ENCODE measurements at places on chromosomes 3 and 15.

DNA sequence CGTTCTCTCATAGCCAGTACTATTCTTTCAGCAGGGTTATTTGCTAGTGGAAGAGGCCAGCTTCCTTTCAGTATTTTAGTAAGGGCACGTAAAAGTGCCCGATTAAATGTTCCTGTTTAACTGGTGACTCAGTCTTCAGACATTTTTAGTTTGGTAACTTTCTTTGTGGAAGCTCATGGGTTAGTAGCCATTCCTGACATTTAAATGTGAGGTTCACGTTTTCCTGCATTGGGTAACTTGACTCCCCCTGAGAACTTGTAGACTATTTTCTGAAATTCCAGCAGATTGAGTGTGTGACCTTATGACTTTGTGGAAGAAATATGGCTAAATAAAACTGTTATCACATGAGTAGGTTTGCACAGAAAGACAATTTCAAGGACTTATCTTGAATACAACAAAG lies 16.9 kb downstream of the ABHD2 start:
- no peak for DNase-seq

DNA sequence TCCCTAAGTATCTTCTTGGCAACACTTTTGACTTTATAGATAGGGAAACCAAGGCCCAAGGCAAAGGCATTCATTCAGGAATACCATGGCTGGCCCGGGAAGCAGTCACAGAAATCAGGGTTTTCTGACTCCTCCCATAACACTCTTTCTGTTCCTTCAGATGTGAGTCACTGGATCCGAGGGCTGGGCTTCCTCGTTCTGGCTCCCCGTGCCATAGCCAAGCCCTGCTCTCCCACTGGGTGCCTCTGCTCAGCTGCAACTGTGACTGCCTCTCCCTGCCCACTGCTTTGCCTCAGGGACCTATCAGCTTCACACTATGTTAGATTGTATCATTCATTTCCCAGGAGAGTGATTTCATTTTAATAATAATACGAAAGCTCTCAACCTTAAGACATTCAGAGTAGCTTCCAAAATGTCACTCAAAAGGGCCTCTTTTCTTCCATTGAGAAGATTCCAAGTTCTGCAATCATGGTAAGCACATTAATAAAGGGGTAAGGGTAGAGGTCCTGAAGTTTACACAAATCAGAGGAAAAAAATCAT lies 50.2 kb downstream of the GABRB3 start:
- no peak for DNase-seq

DNA sequence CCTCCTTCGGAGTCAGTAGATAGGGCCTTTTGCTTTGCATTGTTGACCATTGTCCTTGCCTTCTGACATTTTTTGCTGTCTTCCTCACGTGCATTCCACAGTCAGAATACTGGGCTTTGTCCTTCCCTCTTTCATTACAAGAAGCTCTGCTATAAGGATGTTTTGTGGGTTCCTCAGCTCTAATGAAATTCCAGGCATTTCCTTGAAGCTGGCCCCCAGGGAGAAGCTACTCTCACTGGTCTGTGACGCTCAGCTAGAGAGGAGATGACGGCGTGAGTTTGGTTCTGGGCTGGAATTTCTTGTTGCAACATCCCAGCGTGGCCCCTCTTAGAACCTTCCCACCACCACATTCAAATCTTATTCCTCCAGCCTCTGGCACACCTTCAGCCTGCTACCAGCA lies 210.2 kb downstream of the TJP1 start:
- DNase-seq, result peak; percentile 77

GRCh38 chr3:160921020-160921635 lies 165.1 kb downstream of the PPM1L start:
- no peak for DNase-seq

GRCh38 chr3:175411405-175411804 lies 552.3 kb downstream of the NAALADL2 start:
- DNase-seq, result no peak

GRCh38 chr15:77727635-77728304 lies 95.1 kb upstream of the LINGO1 start:
- peak; percentile 33 for DNase-seq

DNA sequence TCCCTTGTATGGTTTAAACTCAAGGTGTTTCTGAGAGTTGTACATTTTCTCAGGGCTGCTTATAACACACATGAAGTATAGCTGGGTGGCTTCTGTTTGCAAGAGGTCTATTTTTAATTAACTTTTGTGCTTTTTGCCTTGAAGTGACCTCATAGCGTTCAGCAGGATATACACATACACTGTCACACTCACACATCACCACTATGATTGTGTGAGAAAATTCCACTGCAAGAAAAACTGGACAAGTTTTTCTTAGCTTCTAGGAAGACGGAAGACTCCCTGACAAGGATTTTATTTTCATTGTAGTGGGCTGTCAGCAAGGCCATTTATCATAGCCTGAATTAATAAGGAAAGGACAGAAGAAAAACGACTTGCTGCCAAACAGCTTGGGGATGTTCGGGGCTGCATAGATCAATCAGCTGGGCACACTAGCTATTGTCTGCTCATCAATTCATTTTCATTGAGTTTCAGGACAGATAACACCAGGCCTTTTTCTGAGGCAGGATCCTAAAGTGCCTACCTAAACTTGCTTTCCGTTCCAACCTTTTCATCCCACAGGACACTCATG lies 192.8 kb upstream of the CRBN start:
- DNase-seq, result no peak

- DNase-seq, result no peak
These were observed 28.2 kb downstream of the UBE3A start for GRCh38 chr15:25410649-25411048.
